Stimulated activated CD4-positive, alpha-beta T cell treated with anti-CD3 and anti-CD28 coated beads, Interleukin-15, amount 100 ng/mL, for 48 hours (primary cell): ENCODE measurements at places on chromosomes 3 and 15.

GRCh38 chr15:45130291-45131000 lies 652 bp downstream of the DUOX1 start:
- DNase-seq = no peak

DNA sequence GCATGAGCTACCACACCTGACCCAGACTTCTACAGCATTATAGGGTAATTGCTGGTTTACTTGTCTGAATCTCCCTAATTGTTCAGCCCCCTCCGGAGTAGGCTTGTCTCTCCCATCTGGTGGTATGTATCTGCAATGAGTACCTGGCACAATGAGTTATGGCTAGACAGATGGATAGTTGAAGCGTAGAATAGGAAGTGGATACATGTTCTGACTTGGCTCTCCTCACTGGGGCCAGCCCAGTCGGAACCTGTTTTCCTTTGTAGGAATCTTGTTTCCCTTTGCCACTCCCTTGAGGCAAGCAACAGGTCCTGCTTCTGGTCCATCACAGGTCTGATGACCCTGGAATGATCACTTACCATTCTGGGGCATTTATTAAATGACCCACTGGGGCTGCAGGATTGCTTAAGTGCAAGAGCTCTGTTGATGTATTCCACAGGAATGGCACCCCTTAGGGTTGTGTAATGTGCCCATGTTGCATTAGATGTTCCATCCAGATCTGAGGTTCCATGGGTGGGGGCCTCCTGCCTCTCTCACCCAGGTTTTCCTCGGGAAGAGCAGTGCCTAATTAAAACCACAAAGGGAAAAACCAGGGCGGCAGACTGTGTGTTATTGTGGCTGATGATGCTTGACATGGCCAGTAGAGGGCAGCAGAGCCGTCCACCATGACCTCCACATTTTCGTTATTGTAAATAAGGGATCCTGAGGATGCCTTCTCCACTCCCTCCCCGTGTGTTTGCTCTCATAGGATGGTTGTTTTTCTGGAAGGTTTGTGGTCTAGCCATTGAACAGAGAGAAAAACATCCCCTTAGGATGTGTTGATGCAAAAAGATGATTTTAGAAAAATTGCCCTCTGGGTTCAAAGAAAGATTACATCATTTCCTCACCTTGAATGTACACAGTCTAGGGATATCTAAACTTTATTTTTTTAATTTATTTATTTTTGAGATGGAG lies 58.0 kb downstream of the CMTM8 start:
- DNase-seq = peak; percentile 15

DNA sequence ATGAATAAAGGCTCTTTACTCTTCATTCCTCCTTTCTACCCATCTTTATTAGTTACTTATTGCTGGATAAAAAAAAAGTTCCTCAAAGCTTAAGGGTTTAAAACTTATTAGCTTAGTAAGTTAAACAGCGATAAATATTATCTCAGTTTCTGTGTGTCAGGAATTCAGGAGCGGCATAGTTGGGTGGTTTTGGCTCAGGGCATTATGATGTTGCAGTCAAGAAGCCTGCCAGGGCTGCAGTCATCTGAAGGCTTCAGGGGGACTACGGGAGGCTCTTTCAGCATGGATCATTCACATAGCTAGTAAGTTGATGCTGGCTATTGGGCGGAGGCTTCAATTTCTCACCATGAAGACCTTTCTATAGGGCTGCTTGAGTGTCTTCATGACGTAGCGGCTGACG lies 1.9 kb upstream of the DLG1 start:
- DNase-seq = no peak

- no peak for DNase-seq
These were observed 256.2 kb upstream of the C2CD4B start for GRCh38 chr15:62421289-62421688.

DNA sequence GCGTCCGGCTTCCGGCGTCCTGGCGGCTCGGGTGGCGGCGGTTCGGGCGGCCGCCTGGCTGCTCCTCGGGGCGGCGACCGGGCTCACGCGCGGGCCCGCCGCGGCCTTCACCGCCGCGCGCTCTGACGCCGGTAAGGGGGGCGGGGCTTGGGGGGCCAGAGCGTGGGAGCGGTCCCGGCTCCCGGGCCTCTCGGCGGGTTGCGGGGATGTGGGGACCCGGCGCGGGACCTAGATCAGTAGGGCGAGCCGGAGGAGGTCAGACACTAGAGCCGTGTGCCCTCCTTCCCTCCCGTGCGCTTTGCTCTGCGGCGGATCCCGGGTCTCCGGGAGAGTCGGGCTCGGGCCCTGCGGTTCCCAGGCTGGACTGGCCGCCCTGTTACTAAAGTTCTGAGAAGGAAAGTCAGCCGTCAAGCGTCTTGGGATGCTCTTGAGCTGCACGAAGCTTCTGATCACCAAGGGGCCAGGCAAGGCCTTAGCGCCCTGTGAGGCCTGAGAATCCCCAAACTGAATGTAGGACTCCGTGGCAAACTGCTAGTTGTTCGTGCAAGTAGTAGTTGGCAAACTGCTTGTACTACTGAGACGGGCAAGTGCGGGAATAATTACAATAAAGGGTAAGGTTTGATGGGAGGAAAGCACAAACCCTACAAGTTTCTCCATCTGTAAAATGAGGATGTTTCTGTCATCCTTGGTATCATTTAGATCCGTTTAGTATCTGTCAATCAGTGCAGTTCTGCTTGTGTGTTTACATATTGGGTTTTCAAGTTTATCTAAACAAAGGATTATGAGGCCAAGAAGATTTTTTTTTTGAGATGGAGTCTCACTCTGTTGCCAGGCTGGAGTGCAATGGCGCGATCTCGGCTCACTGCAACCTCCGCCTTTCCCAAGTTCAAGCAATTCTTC lies 587 bp downstream of the PIGX start:
- peak; percentile 40 for DNase-seq

GRCh38 chr15:57640930-57641682 lies 49.4 kb downstream of the MYZAP start:
- peak; percentile 7 for DNase-seq

- DNase-seq = no peak
These were observed 527.2 kb downstream of the FOXP1 start for GRCh38 chr3:71056327-71056726.

DNA sequence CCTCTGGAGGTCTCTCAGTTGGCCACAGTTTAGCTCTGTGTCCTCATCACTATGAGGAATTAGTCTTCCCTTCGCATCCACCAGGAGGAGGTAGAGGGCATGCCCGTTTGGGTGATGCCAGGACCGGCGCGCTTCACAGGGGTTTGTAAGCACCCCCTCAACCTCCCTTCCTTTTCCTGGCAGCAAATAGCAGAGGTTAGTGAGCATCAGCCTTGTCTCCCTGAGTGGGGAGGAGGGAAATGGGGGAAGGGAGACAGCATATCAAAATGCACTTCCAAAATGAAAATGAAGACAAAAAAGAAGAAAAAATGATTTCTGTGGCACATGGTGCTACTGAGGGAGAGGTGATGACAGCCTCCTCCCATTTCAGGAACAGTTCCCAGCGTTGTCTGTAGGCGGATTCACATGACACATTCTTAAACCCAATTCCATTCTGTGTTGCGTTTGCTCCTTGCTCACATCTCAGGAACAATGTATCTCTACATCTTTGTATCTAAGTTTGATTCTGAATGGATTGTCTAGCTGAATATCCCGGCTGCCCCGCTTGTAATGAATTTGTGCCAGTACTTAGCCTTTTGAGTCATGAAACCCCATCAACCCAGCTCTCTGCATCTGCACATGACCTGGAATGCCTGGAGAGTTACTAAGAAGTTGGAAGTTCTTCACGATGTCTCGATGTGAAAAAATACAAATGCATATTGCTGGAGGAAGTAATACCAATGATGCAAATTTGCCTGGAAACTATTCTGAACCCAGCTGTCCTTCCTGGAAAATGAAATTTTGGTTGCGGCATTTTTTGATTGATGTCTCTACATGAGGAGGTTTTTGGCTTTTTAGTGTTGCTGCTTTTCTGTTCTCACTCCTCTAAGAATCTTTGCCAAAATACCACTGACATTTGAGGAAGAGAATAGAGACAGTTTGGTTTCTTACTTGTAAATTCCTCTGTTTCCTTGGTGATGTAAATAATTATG lies 45.2 kb downstream of the TYRO3 start:
- DNase-seq = peak; percentile 25

DNA sequence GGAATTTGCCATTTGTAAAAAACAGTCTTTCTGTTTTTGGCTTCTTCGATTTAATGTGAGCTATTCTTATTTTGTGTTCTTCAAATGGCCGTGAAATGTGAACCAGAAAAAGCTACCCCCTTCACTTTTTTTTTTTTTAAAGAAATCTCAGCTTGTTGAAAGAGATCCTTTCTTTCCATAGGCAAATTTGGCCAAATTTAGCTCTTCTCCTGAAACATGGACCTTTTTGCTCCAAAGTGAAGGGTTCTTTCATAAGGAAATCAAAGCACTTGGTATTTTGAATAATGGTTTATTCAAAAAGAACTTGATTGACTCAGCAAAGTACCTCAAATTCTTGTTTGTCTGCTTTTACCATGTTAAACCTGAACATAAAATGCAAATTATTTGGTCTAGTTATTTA lies 10.1 kb downstream of the RCN2 start:
- no peak for DNase-seq

DNA sequence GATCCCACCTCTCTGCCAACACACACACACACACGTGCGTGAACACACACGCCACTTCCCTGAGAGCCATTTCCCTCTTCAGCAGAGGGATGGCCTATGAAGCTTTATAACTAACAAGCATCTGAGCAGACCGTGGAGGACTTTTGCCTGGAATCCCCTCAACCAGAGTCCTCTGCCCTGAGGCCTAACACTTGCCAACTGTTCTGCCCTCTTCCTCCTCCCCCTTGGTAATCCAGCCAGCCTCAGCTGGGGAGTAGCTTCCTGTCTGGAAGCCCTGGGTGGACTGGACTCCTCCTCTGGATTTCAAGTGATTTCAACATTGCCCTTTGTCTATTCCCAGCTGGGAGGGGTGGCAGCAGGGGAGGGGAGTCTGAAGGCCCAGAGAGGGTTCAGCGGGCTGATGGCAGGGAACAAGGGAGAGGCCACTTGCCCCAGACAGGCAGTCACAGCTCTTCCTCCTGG lies 68.4 kb upstream of the HACD2 start:
- no peak for DNase-seq

GRCh38 chr15:74444106-74445062 lies 10.6 kb upstream of the SEMA7A start:
- DNase-seq = no peak

DNA sequence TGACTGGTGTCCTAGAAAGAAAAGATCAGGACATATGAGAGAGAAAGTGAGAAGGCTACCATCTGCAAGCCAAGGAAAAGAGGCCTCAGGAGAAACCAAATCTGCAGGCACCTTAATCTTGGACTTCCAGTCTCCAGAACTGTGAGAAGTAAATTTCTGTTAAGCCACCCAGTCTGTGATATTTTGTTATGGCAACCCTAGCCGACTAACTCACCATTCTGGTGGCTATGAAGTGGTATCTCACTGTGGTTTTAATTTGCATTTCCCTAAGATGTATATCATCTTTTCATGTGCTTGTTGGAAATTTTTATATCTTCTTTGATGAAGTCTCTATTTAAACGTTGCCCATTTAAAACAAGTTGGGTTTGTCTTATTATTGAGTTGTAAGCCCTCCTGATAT lies 40.6 kb downstream of the ILDR1 start:
- no peak for DNase-seq

DNA sequence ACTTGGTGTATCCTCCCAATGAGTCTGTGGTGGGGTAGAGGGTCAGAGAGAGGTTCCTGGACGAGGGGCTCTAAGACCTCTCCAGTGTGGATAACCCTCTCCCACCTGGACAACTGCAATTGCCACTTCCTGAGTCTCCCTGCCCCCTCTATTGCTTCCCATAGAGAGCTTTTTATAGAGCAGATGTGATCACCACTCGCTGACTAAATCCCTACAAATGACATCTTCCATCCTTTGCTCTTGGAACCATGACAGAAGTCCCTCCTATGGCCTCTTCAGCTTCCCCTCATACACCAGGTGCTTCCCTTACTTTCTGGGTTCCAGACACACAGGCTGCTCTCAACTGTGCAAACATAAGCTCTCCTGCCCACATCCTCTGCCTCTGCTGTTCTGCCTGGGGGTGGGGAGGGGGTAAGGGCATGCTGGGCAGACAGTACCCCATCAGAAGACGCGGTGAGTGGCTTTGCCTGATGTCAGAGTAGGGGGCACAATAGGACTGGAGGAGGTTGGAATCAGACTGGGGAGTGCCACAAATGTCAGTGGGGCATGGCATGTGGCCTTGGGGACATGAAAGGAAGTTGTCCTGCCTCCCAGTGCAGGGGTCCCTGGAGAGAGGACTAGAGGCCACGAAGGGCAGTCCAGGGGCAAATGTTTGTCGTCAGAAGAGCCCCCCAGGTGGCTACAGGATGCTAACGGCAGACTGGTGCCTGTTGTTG lies 15.2 kb downstream of the ITIH3 start:
- no peak for DNase-seq

GRCh38 chr3:34859746-34860145 lies 779.6 kb upstream of the ARPP21 start:
- DNase-seq = no peak

DNA sequence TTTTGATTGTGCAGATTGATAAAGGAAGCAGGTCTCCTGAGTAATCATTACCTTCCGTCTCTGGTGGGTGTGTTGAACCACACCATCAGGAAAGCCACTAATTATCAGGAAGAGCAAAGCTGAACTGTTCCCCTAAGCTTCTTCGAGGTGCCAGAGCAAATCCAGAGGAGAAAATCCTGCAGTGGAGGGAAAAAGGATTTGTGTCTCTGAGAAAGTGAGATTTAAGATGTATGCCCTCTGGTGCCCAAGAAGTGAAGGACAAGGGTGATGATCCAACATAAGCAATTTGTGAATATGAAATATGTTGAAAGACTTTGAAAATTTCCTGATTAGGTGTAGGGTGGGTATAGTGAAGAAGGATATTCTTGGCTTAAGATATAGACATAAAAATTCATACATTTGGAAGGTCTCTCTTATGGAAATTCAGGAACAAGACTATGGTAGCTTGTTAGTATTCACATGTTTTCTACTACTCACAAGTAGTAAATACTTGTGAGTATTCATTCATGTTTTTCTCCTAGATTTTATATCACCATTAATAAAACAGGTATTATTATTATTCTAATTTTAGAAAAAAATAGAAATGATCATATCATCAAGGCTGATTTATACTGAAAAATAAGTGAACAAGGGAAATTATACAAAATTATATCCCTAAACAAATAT lies 34.8 kb downstream of the COMMD2 start:
- DNase-seq = no peak

GRCh38 chr15:85028416-85028815 lies 46.8 kb downstream of the PDE8A start:
- no peak for DNase-seq
